ENCODE measurements at places on chromosomes 7 and 10.

DNA sequence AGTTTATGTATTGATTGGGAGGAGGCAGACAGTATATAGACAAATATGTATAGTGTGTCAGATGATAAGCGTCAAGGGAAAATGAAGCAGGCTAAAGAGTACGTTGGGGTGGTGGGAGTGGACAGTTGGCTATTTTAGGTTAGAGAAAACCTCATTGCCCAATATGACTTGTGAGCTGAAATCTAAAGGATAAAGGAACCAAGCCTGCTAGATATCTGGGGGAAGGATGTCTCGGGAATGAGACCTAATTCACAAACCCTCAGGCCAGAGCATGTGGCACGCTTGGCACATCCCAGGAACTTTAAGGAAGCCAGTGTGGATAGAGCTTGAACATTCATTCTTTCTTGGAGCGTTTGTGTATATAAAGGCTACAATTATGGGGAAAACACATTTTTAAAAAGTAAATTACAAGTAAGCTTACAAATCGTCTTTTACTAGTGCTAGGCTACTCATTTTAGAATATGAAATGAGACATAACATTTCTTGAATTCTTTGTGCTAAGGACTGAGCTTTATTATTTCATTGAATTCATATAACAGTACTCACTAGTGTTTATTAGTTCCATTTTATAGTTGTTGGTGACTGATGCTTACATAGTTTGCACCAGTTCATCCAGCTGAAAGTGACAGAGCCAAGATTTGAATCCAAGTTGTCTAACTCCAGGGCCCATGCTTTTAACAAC lies 9.7 kb downstream of the FHIP2A start:
- DNase-seq = no peak

DNA sequence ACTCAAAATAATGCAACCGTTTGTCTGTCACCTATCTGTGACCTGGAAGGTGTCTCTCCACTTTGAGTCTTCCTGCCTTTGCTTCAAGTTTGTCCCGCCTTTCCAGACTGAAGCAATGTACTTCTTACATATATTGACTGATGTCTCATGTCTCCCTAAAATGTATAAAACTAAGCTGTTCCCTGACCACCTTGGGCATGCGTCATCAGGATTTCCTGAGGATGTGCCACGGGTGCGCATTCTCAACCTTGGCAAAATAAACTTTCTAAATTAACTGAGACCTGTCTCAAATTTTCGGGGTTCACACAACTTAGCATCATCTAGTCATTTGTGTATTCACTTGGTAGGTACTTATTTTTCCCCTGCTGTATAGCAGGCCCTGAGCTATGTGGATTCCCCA lies 65.3 kb upstream of the JCAD start:
- no peak for DNase-seq

DNA sequence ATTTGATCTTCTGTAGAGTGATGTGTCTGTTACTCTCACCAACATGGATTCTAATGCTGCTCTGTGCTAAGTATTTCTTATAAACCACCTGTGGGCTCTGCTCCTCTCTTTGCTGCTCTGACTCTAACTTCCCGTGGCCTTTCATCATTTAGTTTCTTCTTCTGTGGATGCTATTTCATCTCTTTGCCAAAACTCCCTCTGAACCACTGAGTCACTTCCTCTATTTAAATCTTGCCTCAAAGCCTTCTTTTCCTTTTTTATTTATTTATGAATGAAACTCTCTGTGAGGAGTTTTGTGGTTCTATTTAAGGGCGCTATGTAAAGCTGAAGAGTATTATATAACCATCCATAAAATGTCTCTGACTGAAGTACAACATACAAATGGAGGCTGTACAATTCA lies 538.5 kb downstream of the SUGCT start:
- DNase-seq = no peak

DNA sequence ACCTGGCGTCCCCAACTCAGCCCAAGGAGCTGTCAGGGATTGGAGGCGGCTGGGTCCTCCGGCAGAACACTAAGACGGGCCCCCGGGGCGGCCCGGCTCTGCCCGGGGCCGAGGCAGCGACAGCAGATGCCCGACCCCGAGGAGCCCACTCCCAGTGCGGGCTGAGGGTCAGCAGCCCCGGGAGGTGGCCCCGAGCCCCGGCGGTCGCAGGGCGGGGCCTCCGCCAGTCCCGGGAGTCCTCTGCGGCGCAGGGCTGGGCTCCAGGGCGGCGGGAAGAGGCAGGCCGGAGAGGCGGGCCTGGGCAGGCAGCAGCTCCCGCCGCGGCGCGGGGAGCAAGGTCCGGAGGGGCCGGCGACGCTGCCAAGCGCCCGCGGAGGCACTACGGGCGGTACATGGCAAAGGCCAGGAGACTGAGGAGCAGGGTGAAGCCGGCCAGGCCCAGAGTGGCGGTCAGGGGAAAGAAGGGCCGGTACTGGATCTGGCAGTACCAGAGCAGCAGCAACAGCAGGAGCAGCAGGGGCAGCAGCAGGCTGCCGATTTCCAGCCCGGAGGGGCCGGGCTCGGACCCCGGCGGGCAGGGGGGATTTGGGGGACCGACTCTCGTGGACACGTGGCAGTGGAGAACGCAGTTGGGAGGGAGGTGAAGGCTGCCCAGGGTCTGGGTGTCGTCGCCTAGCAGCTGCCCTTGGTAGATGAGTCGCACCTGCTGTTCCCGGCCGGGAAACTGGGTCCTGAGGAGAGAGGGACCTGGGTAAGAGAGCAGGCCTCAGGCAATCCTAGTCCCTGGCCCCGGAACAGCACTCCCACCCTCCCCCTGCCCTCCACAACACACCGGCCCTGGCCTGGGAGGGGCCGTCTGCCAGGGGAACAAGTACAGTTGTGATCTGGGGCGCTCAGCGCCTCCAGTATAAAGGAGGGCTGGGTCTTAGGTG lies 827 bp upstream of the FASTK start:
- no peak for DNase-seq

DNA sequence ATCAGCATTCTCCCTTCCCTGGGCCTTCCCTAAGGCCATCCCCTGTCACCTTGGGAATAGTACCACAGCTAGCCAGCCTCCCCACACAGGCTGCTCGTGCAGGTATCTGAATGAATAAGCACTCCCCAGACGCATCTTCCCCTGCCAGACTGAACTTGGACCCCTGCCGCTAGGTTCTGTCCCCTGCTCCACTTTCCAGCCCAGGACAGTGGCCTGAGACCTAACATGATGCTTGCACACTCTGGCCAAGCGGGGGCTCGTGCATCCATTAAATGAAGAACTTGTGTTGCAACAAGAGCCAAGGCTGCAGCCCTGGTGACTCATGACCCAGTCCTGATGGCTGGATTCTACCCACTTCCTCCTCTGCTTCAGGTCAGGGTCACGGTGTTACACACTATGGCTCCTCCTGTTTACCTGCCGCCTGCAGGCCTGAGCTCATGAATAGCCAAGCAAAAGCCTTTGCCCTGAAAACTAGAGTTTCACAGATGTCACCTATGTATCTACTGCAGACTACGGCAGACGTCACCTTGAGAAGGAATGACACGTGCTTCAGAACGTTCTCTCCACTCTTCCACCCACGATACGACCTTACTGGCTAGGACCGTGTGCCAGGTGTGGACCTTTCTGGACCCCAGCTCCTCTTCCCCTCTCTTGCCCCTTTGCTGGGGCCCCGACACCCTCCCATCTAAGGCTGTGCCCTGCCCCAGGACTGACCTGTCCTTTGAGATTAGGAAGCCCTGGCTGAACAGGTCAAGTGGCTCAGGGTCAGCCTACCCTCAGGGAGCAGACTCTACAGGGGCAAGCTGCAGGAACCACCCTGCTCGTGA lies 6.5 kb downstream of the ASB13 start:
- no peak for DNase-seq

DNA sequence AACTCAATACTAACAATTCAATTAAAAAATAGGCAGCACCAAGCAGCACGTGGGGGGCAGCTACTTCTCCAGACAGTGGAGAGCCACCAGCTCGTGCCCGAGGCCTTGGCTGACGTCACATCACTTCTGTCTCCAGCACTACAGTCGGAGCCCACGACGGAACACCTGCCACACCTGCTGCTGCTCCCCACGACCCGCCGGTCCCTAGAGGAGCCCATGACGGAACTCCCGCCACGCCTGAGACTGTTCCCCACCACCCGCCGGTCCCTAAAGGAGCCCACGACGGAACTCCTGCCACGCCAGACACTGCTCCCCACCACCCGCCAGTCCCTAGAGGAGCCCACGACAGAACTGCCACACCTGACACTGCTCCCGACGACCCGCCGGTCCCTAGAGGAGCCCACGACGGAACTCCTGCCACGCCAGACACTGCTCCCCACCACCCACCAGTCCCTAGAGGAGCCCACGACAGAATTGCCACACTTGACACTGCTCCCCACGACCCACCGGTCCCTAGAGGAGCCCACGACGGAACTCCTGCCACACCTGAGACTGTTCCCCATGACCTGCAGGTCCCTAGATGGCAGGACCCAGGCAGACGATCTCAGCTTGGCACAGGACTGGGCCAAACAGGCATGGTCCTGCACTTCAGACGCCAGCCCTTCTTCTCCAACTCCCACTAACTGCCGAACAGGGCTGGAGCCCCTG lies 258.0 kb downstream of the ELFN1 start:
- DNase-seq = no peak

Data from GOT3 (cell line).